NT2/D1 (cell line): ENCODE measurements at places on chromosomes 4 and X.

- DNase-seq: no peak
These were observed 34.5 kb downstream of the ABCE1 start for GRCh38 chr4:145132511-145133098.

- no peak for DNase-seq
These were observed 40.4 kb downstream of the PCDH7 start for GRCh38 chr4:30760551-30760950.

DNA sequence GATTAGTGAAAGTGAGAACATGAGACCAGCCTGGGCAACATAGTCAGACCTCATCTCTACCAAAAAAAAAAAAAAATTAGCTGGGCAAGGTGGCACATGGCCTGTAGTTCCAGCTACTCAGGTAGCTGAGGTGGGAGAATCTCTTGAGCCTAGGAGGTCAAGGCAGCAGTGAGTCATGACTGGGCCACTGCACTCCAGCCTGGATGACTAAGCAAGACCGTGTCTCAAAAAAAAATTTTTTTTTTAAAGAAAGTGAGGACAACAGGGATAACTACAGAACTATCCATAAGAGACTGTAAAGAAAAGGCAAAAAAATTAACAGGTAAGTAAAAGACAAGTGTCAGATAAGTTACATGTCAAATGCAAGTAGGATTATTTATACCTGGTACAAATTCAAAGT, 13.5 kb upstream of the SPP1 start:
- no peak for DNase-seq

- no peak for DNase-seq
These were observed 159.9 kb downstream of the TRIML1 start for GRCh38 chr4:188299161-188299560.

DNA sequence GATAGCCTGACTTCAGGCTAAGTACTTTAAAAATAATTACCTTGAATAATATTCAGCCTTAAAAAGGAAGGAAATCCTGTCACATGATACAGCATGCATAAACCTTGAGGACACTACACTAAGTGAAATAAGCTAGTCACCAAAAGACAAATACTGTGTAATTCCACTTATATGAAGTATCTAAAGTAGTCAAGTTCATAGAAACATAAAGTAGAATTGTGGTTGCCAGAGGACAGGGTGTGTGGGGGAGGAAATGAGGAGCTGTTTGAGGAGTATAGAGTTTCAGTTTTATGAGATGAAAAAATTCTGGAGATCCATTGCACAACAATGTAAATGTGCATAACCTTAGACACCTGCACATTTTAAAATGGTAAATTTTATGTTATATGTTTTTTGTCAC, 5.6 kb upstream of the STPG2 start:
- DNase-seq: no peak

- no peak for DNase-seq
These were observed 233.8 kb upstream of the LDB2 start for GRCh38 chr4:17132226-17132625.

GRCh38 chr4:142404191-142404611, 441.9 kb downstream of the INPP4B start:
- no peak for DNase-seq

DNA sequence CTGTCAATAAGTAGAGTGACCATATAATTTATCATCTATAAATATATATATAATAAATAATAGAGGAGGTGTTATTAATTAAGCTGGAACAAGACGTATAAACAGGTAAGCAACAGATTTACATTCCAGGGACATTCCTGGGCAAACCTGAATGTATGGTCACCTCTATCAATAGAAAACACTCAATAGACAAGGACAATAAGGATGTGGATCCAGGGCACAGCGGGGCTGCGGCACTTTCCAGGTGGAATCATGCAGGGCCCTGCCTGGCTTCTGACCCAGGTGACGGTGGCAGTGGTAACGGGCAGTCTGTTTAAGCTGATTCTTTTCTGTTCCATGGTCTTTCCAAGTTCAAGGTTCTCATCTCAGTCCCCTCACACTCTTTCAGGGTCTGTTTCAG, 22.5 kb downstream of the ENPEP start:
- DNase-seq: no peak

GRCh38 chr4:121166976-121167375, 2.9 kb upstream of the TNIP3 start:
- no peak for DNase-seq

GRCh38 chr4:101155368-101155767, 192.0 kb downstream of the PPP3CA start:
- DNase-seq: peak; percentile 9

- DNase-seq: no peak
These were observed 32.7 kb upstream of the LIMCH1 start for GRCh38 chr4:41505161-41505661.

DNA sequence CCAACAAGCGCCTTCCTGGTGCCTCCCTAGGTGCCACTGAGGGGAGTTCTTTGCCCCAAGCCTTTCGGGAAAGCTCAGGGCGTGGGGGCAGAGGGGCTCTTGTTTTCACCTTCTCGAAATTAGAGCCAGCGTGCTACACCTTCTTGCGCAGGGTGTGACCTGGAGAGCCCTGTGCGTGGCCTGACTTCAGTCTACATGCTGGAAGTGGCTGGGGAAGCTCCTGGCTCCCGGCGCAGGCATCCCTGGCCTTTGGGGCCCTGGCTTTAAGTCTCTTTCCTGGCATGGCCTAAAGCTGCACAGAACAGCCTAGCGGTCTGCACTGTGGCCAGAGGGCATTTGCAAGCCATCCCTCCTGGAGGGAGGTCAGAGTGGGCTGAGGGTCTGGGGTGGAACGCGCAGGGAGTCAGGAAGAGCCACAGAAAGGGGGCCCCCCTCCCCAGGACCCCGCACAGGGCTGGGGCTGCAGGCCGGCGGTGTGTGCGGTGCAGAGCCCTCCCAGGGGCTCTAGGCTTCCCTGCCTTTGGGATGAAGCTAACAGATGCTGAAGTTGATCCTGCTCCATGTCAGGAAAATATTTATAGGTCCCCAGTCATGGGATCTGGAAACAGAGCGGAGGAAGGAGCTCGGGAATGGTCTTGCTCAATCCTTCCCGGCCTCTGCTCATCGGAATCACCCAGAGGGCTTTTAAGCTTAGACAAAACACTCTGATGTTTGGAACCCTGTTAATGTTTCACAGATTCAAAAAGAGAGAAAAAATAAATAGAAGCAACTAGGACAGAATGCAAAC, 781 bp upstream of the SPON2 start:
- no peak for DNase-seq

- no peak for DNase-seq
These were observed 394.3 kb upstream of the SLIT2 start for GRCh38 chr4:19857380-19857779.

GRCh38 chr4:57147335-57148060, 37.3 kb upstream of the IGFBP7 start:
- DNase-seq: no peak

DNA sequence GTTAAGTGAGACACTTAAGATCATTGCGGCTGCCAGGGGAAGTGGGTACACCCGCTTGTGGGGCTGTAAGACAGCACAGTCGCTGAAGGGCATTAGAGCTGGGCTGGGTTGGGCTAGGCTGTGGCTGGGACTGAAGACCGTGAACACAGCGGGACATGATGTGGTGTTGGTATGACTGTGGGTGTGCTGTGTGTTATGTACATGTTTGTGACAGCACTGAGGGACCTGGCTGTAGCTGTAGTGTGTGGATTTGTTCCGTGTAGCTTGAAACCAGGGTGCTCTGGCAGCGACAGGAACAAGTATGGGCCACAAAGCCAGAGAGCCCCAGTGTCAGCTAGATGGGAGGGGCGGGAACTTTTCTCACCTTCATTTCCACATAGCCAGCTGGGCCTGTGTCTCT, 82.1 kb downstream of the NHSL2 start:
- DNase-seq: no peak

- no peak for DNase-seq
These were observed 27.0 kb downstream of the MBNL3 start for GRCh38 chrX:132461886-132462285.

DNA sequence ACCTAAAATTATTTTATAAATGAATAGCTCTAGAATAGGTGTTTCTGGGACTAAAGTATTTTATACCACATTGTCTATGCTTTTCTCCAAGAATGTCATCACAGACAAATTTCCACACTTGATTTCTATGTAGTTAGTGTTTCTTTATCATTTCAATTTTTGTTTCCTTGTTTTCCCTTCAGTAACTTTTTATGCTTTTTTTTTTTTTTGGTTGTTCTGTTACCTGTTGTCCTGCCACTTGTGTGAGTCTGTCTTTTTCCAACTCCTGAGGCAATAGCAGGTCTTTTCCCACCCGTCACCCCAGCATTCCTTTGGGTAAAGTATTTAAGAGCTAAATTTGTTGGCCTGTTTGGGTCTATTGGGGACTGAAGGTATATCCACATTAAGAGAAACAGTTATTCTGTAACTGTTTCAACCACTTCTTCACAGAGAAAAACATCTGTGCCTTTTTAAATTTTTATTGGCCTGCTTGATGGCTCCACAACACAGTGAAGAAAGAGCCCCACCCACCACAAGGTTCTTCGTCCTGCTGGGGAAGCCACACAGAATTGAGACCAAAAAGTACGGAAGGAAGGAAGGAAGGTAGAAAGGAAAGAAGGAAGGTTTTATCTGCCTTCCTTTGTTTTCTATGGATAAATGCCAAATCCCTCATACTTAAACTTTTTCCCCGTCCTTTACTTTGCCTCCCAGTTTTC, 17.7 kb upstream of the GPC3 start:
- no peak for DNase-seq

DNA sequence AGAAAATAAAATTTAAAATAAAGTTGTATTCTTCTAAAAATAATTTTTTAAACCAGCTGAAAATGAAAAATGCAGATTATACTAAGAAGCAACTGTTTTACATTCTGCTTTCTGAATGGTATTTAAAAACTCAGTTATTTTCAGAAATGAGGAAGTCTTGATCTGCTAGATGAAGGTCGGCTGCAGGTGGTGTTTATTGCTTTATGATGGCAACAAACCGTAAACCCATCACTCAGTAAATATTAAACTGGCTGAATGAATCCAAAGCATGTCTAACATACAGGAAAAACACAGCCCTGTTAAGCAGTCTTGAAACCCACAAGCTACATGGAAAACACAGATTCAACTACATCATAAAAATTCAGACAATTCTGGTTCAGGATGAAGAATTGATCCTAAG, 29.3 kb downstream of the DYNLT3 start:
- no peak for DNase-seq

- no peak for DNase-seq
These were observed 2.9 kb downstream of the ARAF start for GRCh38 chrX:47563801-47564315.

GRCh38 chr4:116438981-116439729, 646.2 kb downstream of the TRAM1L1 start:
- no peak for DNase-seq

GRCh38 chr4:93061826-93062225, 758.1 kb downstream of the GRID2 start:
- DNase-seq: no peak

GRCh38 chr4:128823025-128823661, 13.6 kb downstream of the JADE1 start:
- DNase-seq: no peak

- DNase-seq: no peak
These were observed 58.6 kb downstream of the FUNDC1 start for GRCh38 chrX:44483965-44484606.

DNA sequence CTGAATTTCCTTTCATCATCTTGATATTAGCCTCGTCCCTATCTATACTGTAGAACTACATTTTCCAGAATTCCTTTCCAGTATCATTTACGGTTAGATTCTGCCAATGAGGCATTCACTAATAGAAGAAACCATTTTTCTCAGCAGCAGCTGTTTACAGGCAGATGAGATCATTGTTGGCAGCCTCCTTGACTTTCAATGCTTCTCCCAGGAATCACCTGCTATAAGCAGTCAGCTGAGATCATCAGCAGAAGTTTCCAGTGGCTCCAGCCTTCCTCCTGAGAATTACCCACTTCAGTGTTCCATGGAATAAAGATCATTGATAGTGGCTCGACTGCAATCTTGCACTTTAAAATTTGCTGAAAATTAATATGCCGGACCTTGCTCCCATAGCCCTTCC, 157.3 kb upstream of the TET2 start:
- DNase-seq: no peak

- DNase-seq: peak; percentile 54
These were observed 52.9 kb upstream of the TRPC5OS start for GRCh38 chrX:111823128-111823527.

- no peak for DNase-seq
These were observed 219.1 kb upstream of the BMP3 start for GRCh38 chr4:80811406-80811805.

- DNase-seq: no peak
These were observed 93.6 kb downstream of the ATXN3L start for GRCh38 chrX:13226214-13226613.

GRCh38 chrX:39731330-39731667, 366.5 kb downstream of the BCOR start:
- no peak for DNase-seq

- no peak for DNase-seq
These were observed 145.4 kb downstream of the FNIP2 start for GRCh38 chr4:158914218-158914617.

DNA sequence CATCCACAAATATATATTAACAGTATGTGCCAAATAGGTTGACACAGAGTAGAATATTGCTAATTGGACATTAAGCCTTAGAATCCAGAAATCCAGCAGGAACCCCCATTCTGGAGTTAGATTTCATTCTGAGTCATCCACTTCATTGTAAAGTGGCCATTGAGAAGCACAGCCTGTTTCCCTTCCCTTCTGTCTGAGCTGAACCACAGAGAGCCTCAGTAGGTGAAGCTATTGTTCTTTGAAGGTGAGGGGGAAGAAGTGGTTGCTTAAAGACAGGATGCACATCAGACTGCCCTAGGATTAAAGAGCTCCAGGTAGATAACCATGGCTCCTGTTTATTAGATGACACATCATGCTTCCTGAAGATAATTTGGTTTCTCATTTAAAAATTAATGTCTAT, 30.6 kb upstream of the MCF2 start:
- DNase-seq: no peak

DNA sequence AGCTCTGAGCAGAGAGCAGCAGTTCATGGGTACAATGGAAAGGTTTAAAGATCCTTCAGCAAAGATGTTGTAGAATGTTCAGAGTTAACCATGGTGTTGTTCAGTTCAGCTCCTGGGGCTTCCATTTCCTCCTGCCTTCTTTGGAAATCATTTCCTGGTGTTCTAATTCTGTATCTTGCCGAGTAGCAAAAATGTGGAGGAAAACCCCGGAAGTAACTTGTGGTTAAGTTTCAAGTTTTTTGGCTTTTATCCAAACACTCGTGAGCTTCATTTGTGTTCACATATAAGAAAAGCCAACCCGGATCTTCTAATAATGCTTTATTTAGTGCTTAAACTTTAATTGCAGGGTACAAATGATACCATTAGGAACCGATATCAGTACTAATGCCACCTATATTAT, 33.6 kb upstream of the ARX start:
- DNase-seq: no peak
